ENCODE measurements at places on chromosomes 1 and 21.
A peak's percentile ranks its signal among the peaks of the same experiment; 100 is the strongest.

- no peak for DNase-seq
These were observed 953.2 kb downstream of the BRINP3 start for GRCh38 chr1:189524501-189524900.

GRCh38 chr1:245776694-245777332 is 622.0 kb downstream of the KIF26B start:
- DNase-seq = no peak

GRCh38 chr21:45889961-45890360 is 91.6 kb upstream of the COL6A1 start:
- DNase-seq = no peak

GRCh38 chr1:213724640-213725536 is 262.9 kb upstream of the PROX1 start:
- DNase-seq = no peak

- no peak for DNase-seq
These were observed 11.2 kb upstream of the ZNF124 start for GRCh38 chr1:247182994-247183393.

- no peak for DNase-seq
These were observed 54.3 kb downstream of the KCNC4 start for GRCh38 chr1:110264430-110264829.

DNA sequence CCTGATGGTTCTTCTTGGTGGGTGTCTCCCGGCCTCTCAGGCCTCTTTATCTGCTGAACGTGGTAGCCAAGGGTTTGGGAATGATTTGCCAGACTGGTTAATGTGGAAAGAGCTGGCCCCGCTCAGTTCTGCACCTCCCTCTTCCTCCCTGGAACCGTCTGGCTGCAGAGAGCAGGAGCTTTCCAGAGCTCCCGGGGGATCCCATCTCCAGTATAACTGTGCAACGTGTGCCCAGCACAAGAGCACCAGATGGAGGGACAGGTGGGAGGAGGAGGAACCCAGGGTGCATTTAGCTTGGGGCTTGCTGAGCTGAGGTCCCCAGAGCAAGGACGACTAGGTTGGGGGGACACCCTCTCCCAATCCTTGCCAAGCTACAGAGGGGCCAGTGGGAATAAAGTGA is 5.0 kb downstream of the TFF1 start:
- DNase-seq = no peak

GRCh38 chr1:116674011-116674531 is 6.5 kb upstream of the IGSF3 start:
- DNase-seq = no peak

- no peak for DNase-seq
These were observed 29.4 kb downstream of the KAZN start for GRCh38 chr1:14627608-14628489.

- DNase-seq = no peak
These were observed 58.4 kb upstream of the ATP1B1 start for GRCh38 chr1:169048043-169048442.

DNA sequence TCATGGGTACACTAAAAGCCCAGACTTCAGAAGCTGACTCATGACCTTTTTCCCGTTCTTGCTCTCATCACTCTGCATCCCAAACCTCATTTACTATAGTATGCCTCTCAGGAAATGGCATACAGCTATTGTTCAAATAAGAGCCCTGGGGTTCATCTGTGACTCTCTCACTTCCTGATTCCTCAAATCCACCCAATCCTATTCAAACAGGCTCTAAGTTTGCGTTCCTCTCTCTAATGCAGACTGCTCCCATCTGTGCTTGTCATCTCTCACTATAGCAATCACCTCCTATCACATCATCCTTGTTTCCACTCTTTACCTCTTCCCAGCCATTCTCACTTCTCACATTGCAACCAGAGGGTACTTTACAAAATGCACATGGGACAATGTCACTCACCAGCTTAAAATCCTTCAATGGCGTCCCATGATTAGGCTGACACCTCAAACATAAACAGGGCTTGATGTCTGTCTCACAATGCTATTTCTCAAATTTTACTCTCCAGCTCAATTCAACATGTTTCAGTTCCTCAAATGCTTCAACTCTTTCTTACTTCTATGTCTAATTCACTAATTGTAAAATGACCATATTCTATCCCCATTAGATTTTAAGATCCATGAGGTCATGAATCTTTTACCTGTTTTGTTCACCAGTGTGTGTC is 408.4 kb downstream of the NTNG1 start:
- no peak for DNase-seq

DNA sequence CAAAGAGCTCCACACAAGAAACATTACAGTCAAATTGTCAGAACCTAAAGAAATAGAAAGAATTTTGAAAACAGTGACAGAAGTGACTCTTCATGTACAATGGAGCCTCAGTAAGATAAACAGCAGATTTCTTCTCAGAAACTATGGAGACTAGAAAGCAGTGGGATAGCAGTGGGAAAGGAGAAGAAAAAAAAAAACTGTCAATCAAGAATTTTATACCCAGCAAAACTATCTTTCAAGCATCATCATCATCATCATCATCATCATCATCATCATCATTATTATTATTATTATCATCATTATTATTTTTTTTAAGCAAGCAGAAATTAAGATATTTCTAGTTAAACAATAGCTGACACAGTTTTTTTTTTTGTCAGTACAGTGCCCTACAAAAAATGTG is 24.2 kb downstream of the CEP170 start:
- DNase-seq = no peak

- DNase-seq = no peak
These were observed 1.5 kb downstream of the SIM2 start for GRCh38 chr21:36700295-36700970.

DNA sequence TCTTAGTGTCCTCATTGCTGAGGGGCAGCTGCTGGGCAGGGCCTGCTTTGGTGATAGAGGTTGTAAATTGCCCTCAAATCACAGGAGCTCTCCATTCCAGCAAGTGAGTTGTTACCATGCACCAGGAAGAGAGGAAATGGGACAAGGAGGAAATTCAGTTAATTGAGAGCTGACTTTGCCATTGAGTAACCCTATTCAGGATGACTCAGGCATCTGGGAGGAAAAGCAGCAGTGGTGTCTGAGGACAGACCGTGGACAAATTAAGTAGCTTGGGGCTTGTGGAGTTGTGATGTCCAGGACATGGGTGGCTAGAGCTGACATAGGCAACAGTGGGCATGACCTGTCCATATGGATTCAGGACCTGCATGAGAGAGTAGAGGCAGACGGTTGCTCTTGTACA is 5.9 kb downstream of the ARHGEF10L start:
- DNase-seq = no peak

- DNase-seq = no peak
These were observed 56.2 kb downstream of the LACTBL1 start for GRCh38 chr1:22916471-22916820.

DNA sequence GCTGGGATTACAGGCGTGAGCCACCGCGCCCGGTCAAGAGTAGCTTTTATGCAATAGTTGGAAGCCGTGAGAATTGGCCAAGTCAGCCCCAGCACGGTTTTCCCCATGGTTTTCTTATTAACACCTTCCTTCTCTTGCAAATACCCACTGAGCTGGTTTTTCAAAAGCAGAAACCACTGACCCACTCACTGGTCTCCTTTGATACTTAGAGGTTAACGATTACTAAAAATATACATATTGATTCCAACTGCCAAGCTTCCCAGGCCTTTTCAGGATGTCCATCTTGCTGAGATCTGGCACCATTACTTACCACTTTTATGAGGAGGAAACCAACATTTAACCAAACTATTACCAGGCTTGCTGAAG is 25.9 kb upstream of the TARDBP start:
- no peak for DNase-seq

DNA sequence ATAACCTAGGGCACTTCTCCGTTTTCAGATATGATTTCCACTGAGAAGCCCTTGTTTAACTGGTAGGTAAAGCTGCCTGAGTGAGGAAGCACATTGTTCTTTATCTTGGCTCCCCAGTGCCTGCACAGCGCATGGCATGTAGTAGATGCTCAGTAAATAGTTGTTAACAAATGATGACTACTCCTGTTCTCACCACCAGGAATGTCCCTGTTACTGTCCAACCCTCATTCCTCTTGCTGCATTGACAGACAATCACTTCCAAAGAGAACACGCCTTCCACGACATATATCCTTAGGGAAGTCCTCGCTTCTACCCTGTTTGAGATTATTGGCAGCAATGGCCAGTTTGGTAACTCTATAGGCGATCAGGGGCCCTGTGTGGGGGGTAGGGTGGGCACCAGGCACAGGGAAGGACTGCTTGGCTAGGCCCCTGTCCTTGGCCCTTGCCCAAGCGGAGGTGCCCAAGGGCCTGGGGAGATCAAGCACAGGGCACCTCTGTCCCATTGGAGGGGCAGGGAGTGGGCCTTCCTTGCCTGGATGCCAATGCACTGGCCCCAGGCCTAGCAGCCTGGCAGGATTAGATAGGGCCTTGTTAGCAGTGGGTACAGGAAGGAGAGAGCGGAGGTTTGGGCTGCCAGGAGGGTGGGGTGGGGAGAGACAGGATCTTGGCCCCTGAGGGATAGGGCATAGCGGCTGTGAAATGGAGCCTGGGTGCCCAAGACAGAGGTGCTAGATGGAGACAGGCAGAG is 10.2 kb downstream of the NES start:
- no peak for DNase-seq

DNA sequence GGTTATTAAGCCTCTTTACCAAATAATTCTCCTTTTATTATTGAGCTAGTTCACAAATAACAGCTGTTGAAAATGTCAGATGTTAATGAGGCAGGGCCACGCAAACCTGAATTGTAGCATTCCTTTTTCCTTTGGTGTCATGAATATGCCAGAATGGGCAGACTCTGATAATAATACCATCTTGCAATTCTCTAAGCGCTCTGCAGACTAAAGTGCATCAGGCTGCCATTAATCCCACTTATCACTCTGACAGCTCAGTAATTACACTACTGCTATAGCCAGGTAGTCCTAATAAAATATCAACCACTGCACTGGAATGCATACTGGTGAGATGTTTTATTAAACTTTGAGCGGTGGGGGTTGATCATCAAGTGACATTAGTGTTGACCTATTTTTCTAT is 177.7 kb downstream of the DPYD start:
- no peak for DNase-seq

DNA sequence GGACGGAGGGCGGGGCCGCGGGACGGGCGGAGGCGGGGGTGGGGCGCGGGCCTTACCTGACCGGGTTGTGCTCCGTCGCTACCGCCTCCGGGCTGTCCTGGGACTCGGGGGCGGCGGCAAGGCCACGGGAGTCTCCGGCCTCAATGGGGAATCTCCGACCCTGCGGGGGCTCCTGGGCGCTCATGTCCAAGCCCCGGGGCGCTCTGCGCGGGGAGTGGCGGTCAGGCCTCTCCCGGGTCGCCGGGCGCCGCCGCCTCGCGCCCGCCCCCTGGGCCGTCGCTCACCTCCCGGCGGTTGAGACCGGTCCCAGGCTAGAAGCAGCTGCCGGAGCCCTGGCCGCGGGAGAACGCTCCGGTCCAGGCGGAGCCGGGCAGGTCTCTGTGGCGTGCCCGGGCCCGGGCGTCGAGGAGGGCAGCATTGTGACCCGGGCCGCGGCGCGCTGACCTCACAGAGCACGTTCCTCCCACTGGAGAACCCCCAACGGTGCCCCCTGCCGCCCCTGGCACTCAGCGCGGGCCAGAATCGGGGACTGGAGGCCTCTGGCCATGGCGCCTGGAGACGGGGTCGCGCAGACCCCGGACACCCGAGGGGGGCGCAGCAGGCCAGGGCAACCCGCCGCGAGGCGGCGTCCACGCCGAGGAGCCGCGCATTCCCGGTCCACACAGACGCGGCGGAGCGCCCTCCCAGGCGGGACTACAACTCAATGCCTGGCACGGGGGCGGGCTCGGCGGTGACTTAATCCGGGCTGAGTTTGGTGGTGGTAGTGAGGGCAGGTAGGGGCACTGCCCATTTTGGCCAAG is 411 bp downstream of the FAM229A start:
- DNase-seq = peak; percentile 50

DNA sequence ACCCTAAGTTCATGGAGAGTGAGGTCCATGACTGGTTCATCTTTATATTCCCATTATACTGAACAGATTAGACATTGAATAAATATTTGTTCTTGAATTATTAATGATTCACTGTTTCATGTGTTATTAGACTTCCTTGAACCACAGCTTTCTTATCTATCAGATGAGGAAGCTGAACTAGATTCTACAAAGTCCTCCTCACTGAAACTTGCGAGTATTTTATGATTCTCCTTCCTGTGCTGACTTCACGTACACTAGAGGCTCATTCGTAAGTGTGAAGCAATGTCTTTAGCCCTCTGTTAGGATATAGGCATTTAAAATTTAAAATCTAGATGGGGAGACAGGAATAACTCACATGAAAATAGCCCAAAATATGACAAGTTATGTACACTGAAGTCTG is 95.6 kb upstream of the IRF2BP2 start:
- no peak for DNase-seq

- no peak for DNase-seq
These were observed 31.6 kb downstream of the RGS5 start for GRCh38 chr1:163170975-163171676.

DNA sequence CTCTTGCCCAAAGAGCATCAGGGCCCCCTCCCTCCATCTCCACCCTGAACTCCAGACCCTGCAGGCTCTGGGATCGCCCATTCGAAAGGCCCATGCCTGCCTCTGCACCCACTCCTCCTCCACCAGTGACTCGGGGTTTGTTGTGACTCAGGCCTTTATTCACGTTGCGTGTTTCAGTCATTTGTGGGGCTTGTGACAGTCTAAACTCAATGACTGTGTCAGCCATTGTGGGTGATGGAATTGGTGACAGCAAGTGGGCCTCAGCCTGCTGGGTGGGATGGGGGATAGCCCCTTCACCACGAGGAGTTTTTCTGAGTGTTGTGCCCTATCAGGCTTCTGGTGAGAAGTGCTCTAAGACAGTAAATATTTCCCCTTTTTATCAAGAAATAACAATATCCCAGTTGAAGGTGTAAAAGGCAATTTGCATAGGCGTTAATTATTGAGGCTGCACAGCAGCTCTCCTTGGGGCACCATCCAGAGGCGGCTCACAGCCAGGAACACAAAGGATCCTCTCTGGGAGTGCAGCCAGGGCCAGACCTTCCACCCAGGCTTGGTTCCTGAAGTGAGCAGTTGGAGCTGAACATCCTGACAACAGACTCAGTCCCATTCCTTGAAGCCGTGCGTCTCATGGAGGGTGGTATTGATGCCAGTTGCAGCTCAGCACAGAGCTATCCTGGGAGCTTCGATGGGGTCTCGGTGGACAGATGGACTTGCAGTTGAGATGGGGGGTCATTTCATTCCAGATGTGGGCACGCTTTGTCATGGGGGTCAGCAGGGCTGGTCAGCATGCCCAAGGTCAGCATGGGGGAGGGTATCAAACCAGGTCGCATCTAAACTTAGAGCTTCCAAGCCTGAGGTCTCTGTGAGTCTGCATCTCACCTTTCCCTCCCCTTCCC is 135.6 kb upstream of the CACNA1E start:
- DNase-seq = peak; percentile 25

Data from stimulated activated CD8-positive, alpha-beta memory T cell treated with anti-CD3 and anti-CD28 coated beads, Interleukin-4, amount 100 ng/mL, for 48 hours (primary cell).